ENCODE measurements at places on chromosomes 4 and X.

GRCh38 chrX:10922835-10923234 lies 188.3 kb upstream of the HCCS start:
- no peak for DNase-seq

- DNase-seq: no peak
Measured at GRCh38 chr4:5881340-5881739, 11.5 kb downstream of the CRMP1 start.

DNA sequence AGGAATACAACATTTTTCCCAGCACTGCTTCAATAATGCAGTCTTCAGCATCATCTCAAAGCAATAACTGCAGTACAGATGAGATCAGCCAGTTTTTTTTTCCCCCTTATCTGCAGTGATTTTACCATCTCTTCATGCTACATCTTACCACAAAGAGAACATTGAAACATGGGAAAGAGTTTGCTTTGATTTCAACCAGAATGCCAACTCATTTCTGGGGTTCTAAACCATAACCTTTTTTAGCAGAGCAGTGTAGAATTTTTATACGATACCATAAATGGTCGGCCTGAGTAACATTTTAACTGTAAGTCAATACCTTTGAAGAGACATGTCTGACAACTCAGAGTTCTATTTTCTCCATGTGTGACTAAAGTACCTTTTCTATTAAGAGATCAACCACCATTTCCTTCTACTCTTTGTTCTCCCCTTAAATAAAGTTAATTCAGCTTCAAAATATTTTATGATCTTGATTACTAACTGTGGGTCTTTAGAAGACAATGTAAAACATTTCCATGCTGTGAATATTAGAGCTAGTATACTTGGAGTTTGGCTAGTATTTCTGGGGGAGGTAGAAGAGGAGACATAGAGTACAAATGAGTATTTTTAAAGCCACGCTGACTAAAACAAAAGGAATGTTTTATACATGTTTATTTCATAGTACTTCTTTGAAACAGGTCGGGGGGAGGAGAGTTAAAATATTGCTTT lies 69.1 kb downstream of the TET2 start:
- no peak for DNase-seq

GRCh38 chr4:101670897-101671296 lies 119.6 kb upstream of the BANK1 start:
- no peak for DNase-seq

DNA sequence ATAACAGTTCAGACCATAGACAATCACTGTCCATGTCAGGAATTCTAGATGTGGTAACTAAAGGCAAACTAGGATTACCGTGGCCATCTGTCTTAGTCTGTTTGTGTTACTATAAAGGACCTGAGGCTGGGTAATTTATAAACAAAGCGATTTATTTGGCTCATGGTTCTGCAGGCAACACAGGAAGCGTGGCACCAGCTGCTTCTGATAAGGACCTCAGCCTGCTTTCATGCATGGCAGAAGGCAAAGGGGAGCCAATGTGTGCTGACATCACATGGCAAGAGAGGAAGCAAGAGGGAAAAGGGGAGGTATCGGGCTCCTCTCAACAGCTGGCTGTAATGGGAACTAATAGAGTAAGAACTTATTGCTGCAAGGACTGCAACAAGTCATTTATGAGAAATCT lies 376.7 kb downstream of the GPM6A start:
- DNase-seq: no peak

- DNase-seq: no peak
Measured at GRCh38 chr4:77715414-77716290, 103.5 kb downstream of the CNOT6L start.

GRCh38 chrX:94288325-94288724 lies 614.3 kb downstream of the FAM133A start:
- DNase-seq: no peak

DNA sequence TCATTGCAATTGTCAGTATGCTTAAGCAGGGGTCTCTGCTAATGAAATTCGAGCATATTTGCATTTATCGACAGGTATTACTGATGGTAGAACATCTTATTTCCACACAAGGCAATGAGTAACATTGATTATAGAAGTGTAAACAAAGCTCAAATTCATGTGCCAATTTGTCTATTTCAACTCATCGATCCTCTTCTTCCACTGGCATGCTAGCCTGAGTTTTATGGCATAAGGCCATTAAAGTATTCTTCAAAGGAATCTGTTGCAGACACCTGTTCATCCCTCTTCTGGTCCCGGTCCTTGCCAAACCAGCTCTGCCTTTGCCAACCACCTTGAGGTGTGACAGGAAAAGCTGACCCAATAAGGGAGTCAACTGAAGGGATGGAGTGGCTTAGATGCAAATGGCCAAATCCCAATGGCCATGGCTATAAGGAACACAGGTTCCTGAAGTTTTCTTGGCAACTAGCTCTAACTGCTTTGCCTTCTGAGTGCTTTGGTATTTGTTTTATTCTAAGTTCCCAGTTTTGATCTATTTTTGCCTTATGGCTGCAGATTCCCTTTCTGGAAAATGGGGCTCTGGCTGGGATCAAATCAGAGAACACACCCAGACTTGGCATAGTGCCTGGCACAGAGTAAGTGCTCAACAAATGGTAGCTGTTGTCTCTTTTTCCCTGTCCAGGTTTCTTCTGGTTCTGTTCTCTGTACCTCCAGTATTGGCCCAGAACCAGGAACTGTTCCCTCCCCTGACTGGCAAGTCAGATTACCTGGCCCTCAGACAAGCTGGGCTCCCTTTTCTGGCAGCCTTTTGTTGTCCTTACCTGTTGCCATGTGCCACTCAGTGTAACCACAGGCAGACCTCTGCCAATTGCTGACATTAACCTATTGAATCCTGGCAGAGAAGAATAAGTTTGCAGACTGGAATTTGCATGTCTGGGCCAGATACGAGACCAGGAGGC lies 63.1 kb downstream of the RTL9 start:
- DNase-seq: no peak
